ENCODE measurements at places on chromosomes 3 and 15.
A peak's percentile ranks its signal among the peaks of the same experiment; 100 is the strongest.

GRCh38 chr15:100193277-100193860, 148.4 kb downstream of the ADAMTS17 start:
- DNase-seq = no peak

DNA sequence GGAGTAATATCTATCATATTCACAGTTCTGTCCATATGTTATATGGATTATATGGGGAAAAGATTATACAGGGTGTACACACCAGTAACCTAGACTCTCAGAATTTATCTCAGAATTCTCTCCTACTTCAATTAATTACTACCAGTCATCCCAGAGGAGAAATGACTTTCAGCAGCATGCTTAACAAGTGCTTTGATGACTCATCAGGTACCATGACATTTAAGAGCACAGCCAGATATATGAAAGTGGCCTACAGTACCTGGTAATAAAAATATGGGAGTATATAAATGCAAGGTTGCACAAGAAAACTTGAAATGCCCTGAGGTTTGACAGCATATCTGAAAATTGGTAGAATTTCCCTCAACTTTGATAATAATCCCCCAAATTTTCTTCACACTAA, 1273.0 kb downstream of the OTOL1 start:
- no peak for DNase-seq

DNA sequence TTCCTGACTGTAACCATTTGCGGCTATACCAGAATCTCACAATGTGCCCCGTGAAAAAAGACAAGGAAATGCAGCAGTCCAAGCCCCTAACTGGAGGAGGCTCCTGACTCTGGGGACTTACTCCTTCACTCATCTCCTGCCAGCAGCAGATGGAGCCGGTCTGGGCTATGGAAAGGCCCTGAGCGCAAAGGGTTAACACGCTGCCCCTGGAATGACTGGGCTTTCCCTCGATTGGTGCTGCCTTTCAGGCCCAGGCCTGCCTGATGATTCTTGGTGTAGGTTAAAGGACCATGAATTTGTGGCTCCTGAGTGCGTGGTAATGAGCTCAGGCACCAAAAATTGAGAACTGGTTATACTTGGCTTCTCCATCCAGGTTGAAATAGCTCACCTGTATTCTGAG, 42.3 kb upstream of the GALNT15 start:
- DNase-seq = no peak

DNA sequence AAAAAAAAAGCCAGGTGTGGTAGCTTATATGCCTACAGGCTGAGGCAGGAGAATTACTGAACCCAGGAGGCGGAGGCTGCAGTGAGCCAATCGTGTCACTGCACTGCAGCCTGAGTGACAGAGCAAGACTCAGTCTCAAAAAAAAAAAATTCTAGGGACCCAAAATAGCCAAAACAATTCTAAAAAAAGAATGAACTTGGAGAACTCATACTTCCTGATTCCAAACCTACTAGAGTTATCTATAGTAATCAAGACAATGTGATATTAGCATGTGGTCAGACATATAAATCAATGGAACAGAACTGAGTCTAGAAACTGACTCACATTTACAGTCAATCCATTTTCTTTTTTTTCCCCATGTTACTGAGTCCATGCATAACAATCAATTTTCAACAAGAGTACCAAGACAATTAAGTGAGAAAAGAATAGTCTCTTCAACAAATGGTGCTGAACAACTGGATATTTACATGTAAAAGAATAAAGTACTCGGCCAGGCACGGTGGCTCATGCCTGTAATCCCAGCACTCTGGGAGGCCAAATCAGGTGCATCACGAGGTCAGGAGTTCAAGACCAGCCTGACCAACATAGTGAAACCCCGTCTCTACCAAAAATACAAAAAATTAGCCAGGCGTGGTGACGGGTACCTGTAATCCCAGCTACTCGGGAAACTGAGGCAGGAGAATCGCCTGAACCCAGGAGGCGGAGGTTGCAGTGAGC, 11.9 kb downstream of the PRKAR2A start:
- no peak for DNase-seq

GRCh38 chr15:78679089-78679511, 38.1 kb upstream of the CHRNB4 start:
- no peak for DNase-seq

DNA sequence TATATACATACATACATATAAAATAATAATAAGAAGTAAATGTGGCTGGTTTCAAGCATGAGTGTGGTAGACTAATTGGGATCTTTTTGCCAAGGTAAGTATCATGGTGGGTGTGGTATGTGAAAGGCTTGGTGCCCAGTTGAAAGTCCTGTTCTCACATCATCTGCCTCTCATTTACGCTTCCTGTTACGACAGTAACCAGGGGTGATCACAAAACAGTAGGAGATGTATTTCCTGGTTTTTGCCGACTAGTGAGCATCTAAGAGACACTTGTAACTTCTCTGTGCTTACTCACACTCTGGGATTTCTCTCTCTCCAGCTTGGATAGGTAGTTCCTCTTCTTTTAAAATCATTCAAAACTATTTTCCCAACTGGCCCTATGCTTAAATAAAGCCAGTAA, 1028.3 kb upstream of the NR2F2 start:
- DNase-seq = no peak

GRCh38 chr3:60948488-60948887, 302.8 kb downstream of the FHIT start:
- DNase-seq = no peak

- DNase-seq = peak; percentile 84
These were observed 27.6 kb upstream of the CXCR6 start for GRCh38 chr3:45915518-45916231.

GRCh38 chr3:184937611-184938010, 125.6 kb downstream of the VPS8 start:
- no peak for DNase-seq

DNA sequence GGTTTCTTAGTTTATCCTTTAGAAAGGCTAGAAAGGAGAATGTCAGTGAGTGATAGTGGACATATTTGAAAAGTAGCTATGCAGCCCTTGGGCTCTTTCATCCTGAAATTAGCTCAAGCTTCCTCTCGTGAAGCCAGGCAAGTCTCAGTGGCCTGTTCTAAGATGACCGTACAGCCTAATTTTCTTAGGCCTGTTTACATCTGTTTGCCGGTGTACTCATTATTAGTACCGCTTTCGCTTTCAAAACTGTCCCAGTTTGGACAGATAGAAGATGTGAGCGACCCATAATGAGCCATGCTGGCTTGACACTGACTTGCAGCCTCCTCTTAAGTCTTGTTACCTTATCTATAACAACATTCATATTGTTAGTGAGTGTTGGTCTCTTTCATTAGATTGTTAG, 5.7 kb upstream of the ARL14 start:
- no peak for DNase-seq

- DNase-seq = no peak
These were observed 9.8 kb downstream of the DPH3 start for GRCh38 chr3:16254916-16255315.

DNA sequence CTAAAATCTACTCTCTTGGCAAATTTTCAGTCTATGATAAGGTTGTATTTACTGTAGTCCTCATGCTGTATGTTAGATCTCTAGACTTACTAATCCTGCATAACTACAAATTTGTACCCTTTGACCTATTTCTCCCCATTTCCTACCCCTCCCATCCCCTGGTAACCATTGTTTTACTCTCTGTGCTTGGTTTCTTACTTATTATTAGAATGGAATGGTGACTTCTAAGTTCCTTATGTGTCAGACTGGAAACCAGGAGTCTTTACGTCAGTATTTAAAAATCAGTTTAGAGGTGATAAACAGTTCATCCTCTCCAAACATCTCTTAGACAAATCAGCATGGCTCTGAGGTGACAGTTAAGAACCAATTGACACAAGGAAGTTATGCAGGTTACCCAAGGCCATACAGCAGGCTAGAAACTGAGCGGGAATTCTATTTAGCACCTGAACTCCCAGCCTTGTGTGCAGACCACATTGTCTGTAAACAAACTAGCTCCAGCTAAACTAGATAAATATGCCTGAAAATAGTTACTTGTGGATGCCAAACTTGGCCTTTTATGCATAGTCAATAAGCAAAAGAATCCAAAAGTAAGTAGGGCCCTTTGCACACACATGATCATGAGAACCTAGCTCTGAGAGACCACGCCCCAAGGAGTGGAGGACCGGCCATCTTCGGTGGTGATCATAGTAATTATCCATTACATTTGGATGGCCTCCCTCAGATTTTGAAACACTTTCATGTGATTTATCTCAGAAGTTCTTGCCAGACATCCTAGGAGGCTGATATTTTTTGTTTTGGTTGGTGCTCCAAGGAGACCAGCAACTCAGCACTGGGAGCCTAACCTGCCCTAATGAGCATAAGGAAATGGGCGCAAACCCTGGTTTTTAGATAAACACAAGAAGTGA, 72.3 kb upstream of the BOC start:
- no peak for DNase-seq

- DNase-seq = no peak
These were observed 118.2 kb upstream of the GOLIM4 start for GRCh38 chr3:168213920-168214319.

GRCh38 chr3:96958856-96959255, 144.5 kb downstream of the EPHA6 start:
- DNase-seq = no peak

GRCh38 chr3:52525680-52526561, 7.7 kb downstream of the NT5DC2 start:
- no peak for DNase-seq

GRCh38 chr15:69021895-69022294, 7.4 kb downstream of the NOX5 start:
- no peak for DNase-seq

DNA sequence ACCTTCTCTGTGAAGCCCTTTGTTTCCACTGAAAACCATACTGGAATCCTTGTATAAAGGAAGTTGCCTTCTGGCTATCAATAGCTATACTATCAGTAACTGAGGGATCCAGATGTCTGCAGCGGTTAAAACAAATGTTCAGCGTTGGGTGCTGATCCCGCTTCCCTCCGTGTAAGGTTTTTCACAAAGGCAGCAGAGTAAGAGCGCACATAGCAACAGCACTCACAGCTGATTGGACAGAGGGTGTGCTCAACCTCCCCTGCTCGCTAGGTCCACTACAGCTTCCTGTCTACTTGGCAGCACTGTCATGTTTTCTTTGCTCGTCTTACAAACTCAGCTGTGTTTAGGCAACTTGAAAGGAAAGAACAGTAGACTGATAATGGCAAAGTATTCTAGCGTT, 27.3 kb downstream of the ATOSA start:
- no peak for DNase-seq

DNA sequence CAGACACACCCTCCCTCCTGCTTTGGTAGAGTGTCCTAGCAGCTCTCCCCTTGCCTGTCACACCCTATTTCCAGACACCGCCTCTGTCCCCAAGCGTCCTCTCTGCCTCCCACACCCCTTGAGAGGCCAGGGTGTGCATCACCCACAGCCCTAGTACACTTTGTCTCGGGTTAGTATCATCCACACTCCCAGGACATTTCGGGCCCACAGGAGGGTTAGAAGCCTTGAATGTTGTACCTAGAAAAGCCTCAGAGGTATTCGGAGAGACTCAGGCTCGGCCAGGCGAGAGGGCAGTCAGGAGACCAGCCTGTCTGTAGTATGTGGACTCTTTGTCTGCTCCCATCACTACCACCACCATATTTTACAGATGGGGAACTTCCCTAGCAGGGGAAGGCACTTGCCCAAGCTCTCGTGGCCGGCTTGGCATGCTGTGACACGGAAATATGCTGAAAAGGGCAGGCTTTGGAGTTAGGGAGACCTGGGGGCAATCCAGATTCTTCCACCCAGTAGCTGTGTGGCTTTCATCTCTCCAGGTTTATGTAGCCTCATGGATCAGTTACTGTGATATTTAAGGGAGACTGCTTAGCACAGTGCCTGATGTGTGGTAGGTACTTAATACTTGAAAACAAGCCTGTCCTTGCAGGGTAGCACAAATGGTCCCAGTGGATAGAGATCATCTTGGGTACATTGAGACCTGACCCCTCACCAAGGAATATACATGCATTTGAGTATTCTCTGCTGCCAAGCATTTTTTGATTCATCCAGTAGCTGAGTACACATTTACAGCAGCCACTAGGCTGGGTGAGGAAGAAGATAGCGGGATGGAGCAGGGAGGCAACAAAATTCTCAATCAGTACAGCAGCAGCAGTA, 1.4 kb downstream of the TMEM43 start:
- no peak for DNase-seq

- DNase-seq = no peak
These were observed 6.6 kb downstream of the MEGF11 start for GRCh38 chr15:66246937-66247336.
